ENCODE measurements at places on chromosomes 4 and X.

- no peak for DNase-seq
These were observed 6.3 kb downstream of the FMR1 start for GRCh38 chrX:147917700-147918695.

DNA sequence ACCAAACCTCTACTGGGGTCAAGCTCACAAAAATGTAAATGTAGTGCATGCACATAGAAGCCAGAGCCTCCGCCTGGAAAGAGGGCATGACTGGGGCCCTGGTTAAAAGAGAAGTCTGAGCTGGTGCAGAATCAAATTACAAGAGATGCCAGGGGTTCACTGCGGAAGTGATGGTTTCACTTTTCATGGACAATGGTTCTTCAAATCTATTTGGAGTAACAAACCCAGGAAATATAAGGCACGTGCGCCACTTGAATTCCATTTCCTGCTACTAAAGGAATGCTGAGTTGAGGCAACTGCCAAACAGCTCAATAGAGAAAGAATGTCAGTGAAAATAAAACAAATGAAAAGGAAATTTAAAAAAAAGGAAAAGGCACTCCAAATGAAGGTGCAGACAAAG lies 79.8 kb downstream of the FUNDC1 start:
- DNase-seq = no peak

DNA sequence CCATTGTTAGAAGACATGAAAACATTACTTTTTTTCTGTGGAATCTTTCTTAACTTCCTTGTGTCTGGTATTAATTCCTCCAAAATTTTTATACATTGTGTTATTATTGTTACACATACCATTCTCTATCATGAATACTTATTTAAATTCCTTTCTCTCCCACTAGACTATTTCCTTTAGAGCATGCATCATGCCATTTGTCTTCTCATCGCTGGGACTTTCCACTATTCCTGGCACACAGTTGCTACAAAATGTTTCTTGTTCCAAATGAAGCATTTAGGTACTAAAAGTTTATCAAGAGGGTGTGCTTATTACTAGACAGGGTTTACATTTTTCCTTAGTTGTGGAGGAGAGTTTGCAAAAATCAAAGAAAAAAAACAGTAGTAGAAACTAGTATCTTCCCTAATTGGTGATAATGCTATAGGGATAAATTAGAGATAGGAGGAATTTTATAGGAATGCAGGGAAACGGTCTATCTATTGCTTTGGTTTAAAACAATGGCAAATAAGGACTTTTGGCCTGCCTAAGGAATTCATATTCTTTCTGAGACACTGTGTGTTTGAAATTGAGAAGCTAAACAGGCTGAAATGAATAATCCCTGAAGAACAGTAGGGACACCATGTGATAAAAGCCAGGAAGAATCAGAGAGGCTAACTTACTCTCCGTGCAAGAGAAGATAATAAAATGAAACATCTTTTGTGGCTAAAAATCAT lies 187.5 kb upstream of the TBC1D9 start:
- DNase-seq = no peak

GRCh38 chr4:67580577-67580976 lies 22.1 kb downstream of the STAP1 start:
- DNase-seq = no peak

DNA sequence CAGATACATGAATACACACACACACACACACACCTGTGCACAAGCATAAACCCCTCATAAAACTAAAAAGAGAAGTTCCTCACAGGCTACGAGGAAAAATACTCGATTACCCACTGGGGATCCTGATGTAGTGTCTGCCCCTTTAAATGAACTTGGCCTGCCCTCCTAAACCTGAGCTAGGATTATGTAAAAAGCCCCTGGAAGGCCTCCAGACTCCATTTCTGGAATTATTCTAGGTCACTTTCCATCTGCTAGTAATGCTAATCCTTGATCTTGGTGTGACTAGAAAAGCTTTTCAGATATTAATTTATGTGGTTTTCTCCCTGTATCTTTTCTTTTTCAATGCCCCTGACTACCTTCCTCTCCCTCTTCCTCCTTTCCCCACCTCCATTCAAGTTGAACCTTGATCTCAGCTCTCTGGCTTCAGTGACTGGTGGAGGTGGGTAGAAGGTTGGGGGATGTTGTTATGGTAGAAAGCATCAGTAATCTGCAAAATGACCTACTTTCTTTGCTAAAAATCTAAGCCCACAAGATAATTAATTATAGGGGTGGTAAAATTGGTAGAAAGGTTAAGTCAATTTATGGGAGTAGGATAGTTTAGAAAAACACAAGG lies 25.5 kb upstream of the ZNF330 start:
- no peak for DNase-seq

- no peak for DNase-seq
These were observed 284.1 kb downstream of the CHIC1 start for GRCh38 chrX:73847100-73847499.

DNA sequence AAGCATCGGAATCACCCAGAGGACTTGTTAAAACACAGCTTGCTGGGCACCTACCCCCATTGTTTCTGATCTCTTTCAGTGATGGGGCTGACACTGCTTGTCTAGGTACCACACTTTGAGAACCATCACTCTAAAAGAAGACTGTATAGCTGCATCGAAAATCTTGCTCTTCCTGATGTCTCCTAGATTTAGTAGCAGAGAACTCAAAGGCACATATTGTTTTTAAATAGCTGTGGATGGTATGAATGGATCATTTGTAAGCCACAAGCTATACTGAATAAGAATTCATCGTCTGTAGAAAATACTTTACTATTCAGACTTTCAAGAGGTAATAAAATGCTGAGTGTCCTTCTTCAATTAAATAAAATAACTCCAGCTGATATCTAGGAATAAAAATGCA lies 405.4 kb downstream of the ANKRD50 start:
- DNase-seq = no peak

DNA sequence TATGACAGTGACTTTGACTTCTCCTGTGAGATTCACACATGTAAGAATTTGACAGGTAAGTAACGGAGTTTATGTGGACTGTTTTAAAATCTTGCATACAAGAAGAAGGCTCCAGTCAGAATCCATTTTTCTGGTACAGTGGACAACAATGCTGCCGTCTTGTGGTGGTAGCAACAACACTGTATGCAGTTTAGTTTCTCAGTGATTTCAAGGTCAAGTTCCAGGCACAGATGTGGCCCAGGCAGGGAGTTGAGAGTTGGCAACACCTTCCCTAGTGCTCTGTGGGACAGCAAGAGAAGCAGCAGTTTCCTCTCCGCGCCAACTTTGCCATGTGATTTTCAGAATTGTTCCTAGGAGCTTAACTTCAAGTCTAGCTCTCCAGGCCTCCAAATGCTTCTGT lies 56.0 kb upstream of the STPG2 start:
- DNase-seq = no peak

GRCh38 chrX:152637649-152638442 lies at the start of gene GABRQ:
GABRQ (plus strand) TSS chrX:152637895; CDS start chrX:152638203, 308 bp downstream.
- no peak for DNase-seq

GRCh38 chrX:2635342-2635741 lies 55.8 kb upstream of the CD99 start:
- no peak for DNase-seq

DNA sequence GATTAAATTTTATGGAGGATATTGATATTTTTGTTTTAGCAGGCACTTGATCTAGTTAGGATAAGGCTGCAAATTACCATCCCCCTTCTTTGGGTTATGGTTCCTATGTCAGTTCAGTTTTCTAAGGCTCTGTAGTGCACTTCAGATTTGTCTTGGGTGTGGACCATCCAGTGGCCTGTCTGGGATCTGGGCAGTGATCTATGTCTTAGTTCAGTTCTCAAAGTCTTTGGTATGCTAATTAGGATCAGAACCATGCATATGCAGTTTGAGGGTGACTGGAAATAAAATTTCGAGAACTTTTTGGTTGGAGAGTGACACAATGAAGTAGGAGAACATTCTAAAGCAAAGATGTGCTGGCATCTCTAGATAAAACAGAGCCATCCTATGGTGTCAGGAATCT lies 388.2 kb downstream of the MID1IP1 start:
- DNase-seq = no peak

- no peak for DNase-seq
These were observed at the start of gene ODAPH for GRCh38 chr4:75555294-75556164. ODAPH (plus strand) TSS chr4:75556066; CDS start chr4:75556083, 17 bp downstream.

- DNase-seq = no peak
These were observed 99.1 kb upstream of the EDNRA start for GRCh38 chr4:147381749-147382148.

DNA sequence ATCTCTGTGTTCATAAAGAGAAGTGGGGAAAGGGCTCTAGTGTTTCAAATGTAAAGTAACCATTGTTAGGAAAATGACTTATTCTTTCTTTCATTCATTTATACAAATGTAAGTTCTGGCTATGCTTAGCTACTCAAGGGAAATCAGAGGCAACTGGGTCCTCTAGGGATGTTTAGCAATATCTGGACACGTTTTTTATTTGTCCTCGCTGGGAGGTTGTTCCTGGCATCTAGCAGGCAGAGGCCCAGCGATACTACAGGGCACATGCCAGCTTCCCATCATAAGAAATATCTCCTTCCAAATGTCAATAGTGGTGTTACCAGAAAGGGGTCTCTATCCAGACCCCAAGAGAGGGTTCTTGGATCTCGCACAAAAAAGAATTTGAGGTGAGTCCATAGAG lies 150.0 kb downstream of the VCX3A start:
- no peak for DNase-seq

- DNase-seq = no peak
These were observed 59.7 kb downstream of the FAM184B start for GRCh38 chr4:17721496-17722355.

DNA sequence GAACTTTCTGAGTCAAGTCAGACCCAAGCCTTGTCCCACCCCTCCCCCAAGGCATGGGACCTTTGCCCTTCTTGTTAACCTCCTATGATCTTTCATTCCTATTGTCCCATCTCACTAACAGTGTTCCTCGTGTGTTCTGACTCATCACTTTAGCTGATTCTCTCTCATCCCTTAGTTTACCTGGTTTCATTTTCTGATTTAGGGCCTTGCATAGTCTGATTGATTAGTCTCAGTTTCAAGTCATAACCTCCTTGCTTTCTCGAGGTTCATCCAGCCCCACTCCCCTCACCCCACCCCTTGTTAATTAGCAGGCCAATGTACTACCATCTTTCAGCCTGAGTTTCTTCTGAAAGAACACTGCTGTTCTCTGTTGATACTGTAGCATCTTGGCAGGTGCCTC lies 517.4 kb downstream of the RPA4 start:
- DNase-seq = no peak

DNA sequence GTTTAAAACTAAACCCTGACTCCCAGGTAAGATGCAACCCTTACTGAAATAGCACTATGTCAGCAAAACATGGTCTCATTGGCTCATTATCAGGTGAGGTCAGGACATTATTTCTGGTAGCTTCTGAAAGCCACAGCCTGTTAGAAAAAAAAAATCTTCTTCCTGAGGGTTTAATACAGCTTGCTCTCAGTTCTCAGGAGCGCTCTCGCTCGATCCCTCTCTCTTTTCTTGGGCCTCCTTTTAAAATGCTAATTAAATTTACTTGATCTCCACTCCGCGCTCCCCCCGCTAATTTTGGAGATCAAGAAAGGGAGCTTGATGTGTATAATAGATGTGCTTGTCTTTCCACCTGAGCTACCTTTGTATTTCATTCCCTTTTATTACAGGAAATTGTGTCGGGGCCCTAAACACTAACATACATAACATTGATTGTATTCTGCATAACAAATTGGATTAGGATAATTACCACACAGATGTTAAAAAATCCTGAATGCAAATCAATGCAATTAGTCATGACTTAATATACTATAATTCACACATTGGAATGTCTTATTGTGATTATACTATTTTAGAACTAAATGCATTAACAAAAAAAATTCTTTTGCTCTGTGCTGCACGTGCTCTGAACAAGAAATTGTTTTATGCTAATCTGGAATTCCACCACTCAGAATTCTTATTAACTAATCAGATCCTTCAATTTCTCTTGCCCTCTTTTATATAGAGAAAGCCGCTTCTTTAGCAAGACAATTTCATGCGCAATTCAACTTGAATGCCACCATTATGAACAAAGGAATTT lies 101.6 kb upstream of the TEX13D start:
- no peak for DNase-seq

- no peak for DNase-seq
These were observed 29.6 kb downstream of the PDGFC start for GRCh38 chr4:156941940-156942548.

DNA sequence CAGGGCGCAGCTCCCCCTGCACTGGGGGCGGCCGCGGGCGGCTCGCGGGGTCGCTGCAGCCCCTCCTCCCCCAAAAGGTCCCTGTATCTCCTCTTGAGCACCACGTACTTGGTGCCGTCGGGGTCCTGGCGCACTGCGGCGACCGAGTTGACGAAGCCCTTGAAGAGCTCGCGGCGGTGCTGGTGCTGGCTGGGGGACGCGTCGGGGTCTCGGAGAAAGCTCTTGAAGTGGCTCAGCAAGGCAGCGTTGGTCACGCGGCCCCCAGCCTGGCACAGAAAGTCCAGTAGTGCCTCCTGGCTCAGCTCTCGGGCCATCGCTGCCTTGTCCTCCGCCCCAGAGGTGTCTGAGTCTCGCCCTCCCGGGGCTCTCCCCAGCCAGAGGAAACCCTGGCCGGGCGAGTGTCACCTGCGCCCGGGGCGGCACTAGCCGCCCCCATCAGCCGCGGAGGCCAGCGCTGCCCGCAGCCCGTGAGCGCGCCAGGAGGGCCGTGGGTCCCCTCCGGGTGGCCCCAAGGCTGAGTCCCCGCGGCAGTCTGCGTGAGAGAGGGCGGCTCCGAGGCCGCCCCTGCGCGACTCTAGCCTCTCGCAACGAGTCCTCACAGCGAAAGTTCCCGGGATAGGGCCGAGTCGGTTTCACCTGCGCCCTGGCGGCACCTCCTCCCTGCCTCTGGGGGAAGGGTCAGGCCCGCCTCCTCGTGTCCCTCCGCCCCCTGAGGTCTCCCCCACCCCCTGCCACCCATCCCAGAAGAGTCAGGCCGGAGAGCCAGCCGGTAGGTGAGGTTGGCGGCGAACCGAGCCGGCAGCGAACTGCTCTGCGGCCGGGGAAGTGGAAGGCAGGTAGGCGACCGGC lies at the start of gene SOWAHB:
TSS of gene SOWAHB (minus strand) at position 609 of the 849 bp plus-strand sequence. CDS start at position 314, 295 bp downstream.
- DNase-seq = no peak

DNA sequence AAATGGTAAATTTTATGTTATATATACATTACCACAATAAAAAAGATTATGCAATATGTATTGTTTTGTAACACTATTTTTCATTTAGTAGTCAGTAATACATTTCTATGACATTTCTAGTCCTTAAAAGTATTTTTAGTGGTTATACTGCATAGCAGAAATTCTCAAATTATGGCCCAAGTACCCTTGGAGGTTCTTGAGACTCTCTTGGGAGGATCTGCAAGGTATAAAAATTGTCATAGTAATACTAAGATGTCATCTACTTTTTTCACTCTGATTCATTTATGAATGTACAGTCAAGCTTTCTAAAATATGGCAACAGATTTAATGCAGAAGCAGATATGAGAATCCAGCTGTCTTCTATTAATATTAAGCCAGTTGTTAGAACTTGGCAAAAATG lies 138.6 kb upstream of the NAP1L5 start:
- no peak for DNase-seq

- no peak for DNase-seq
These were observed 205.2 kb downstream of the GALNTL6 start for GRCh38 chr4:172018358-172018757.

DNA sequence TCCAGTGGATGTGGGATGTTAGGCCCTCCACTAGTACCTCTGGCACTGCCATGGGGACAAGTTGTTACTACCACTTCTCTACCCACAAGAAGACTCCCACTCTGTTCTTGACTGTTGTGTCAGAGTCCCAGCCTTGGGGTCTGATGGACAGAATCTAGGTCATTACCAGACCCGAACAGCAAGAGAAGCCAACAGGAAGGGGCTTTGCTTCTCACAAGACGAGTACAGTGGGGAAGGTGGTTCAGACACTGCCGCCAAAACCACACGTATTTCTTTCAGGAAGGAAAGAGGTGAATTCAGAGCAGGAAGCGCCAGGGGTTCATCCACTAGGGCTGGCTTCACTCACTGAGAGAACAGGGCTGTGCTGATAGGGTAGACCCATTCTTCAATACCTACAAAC lies 161.3 kb upstream of the KIT start:
- no peak for DNase-seq
